ENCODE measurements at places on chromosomes 12 and 14. TPM values are rescaled to one million over a fixed set of nuclear protein-coding genes. Genes with fewer than 3 reads are reported as not detected.

GRCh38 chr14:97298736-97299135, 501.6 kb downstream of the VRK1 start:
- H3K4me1 ChIP-seq = no peaks in the 10 kb centered on the region
- H3K4me3 ChIP-seq = no peak overlapping the region
- H3K36me3 ChIP-seq = no peaks in the 10 kb centered on the region
- no peak for DNase-seq

DNA sequence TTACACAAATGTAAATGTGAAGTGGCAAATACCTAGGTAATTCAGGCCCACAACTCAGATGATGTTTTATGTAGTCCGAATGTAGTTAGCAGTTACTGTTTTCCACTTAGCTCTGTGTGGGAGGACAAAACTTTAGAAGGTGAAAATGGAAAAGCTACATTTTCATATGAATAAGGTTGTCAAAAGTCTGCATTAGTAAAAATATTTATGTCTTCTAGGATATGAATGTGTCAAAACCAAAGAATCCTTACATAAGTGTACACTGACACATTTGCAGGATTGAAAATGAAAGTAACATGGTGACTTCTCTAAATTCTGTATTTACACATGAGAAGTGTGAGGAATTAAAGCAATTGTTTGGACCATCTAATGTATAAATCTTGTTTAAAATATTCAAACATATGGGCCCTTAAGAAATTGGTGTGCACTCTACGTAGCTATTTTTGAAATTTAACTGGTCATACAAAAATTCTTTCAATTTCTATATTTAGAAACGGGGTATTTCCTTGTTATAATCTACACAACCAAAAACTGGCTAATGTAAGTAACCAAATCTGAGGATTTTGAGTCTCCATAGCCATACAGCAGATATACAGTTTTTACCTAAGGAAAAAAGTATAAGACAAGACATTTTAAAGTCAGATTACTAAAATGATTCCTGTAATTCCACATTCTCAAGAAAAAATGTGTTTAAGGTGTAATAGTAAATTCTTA, 5.4 kb downstream of the CDKN1B start:
- no peaks in the 10 kb centered on the region for H3K4me1 ChIP-seq
- H3K4me3 ChIP-seq = peak overlapping the region; percentile 70
- peak overlapping the region; percentile 100 for H3K27ac ChIP-seq
- H3K27me3 ChIP-seq = no peaks in the 10 kb centered on the region
- no peaks in the 10 kb centered on the region for H3K36me3 ChIP-seq

Gene LHX5
- not detected for total RNA-seq

DNA sequence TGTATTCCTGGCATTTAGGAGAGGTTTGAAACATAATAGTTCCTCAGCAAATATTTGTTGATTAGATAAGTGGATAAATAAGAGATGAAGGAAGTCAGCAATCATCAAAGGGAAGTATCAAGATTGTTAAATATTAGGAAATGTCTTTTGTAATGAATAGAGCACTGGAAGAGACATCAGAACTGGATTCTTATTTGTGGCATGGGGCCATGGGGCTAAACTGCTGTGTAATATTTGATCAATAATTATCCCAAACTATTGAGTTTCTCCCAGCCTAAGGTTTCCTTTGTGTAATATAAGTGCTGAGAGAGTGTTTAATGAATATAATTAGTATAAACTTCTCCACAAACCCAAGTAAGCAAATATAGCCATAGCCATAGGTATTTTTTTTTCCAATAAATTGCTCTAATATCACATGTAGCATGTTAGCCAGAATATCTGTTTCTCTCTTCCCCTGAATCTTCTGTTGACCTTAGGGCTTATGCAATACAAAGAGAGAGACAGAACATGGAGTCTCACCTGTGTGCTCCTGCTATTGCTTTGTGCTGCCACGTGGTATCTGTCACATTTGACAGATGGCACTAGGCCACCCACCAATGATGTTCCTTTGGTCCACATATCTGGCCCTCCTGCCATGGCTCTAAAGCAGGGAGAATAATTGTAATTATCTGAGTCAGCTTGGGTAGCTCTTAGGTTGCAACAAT, 658.7 kb downstream of the SOX5 start:
- no peak overlapping the region for H3K27ac ChIP-seq
- H3K4me3 ChIP-seq = no peak overlapping the region
- H3K4me1 ChIP-seq = no peaks in the 10 kb centered on the region
- H3K36me3 ChIP-seq = no peaks in the 10 kb centered on the region

Gene CRACR2A
- 5.0 TPM for total RNA-seq

Gene WNT1
- not detected for total RNA-seq

- no peaks in the 10 kb centered on the region for H3K4me1 ChIP-seq
- no peak overlapping the region for H3K4me3 ChIP-seq
- H3K36me3 ChIP-seq = no peaks in the 10 kb centered on the region
Observed at GRCh38 chr12:130013771-130014484, 110.1 kb upstream of the TMEM132D start.

DNA sequence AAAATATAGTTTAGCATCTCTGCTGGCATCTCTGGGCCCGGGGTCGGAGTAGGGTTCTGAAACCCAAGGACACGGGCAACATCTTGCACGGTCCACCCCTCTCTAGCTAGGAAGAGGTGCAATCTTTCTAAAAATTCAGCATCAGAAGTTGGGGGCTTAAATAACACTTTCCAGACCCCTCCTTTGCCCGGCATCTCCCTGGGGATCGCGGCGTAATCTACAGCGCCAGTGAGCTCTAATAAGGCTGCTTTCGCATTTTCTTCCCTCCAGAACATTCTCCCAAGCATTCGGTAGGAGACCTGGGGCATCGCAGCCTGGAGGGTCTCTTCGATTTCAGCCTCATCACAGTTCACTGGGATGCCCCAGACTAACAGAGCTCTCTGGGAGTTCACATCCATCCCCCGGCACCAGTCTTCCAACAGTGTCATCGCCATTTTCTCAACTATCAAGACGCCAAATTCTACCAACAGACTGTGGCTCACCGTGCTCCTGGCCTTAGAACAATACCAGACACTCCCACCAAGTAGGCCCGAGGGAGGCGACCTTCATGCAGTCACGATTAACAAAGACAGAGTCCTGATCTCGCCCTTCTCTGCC, 880 bp downstream of the PNMA1 start:
- peak overlapping the region; percentile 96 for H3K27ac ChIP-seq
- H3K36me3 ChIP-seq = no peaks in the 10 kb centered on the region
- no peaks in the 10 kb centered on the region for H3K4me1 ChIP-seq
- DNase-seq = no peak
- no peaks in the 10 kb centered on the region for H3K27me3 ChIP-seq

GRCh38 chr12:45232146-45232755, 16.4 kb downstream of the ANO6 start:
- no peaks in the 10 kb centered on the region for H3K27me3 ChIP-seq
- no peaks in the 10 kb centered on the region for H3K36me3 ChIP-seq

DNA sequence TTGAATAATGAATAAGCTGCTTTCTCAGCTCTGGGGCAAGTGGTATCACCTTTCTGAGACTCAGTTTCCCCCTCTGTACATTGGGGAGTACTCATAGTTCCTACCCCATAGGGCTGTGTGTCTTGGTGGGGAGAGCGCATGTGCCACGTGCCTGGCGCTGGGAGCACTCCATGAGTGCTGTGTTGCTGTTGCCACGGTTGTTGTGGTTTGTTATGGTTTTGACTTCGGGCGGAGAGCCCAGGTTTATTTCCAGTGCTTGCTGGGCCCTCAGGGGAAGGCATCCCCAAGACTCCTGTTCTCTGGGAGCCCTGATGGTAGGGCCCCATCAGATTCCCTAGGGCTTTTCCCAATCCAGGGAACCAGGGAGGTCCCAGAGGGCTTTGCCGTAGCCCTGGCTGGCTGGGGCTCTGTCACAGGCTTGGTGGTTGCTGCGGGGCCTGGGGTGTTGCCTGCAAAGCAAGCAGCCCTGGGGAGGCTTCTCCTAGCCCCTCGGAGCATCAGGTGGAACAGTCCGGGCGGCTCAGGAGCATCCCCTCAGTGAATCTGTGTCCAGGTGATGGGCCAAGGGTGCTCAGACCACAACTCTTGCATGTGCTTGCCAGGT, 18.6 kb downstream of the SH2B3 start:
- no peak overlapping the region for H3K4me3 ChIP-seq
- no peak overlapping the region for H3K27ac ChIP-seq
- H3K4me1 ChIP-seq = no peaks in the 10 kb centered on the region
- H3K36me3 ChIP-seq = no peaks in the 10 kb centered on the region
- DNase-seq = no peak

GRCh38 chr12:52082988-52083637, 3.6 kb downstream of the SMIM41 start:
- no peak overlapping the region for H3K4me3 ChIP-seq
- peak; percentile 69 for DNase-seq
- H3K27ac ChIP-seq = peak overlapping the region; percentile 71
- peaks cover 9% of the 10 kb centered on the region for H3K4me1 ChIP-seq
- H3K27me3 ChIP-seq = no peaks in the 10 kb centered on the region

Gene RPL10L
- total RNA-seq = not detected

Gene NKX2-1
- total RNA-seq = not detected

Gene STAC3
- 2.8 TPM for total RNA-seq

Gene BHLHE41
- total RNA-seq = 5.4 TPM

DNA sequence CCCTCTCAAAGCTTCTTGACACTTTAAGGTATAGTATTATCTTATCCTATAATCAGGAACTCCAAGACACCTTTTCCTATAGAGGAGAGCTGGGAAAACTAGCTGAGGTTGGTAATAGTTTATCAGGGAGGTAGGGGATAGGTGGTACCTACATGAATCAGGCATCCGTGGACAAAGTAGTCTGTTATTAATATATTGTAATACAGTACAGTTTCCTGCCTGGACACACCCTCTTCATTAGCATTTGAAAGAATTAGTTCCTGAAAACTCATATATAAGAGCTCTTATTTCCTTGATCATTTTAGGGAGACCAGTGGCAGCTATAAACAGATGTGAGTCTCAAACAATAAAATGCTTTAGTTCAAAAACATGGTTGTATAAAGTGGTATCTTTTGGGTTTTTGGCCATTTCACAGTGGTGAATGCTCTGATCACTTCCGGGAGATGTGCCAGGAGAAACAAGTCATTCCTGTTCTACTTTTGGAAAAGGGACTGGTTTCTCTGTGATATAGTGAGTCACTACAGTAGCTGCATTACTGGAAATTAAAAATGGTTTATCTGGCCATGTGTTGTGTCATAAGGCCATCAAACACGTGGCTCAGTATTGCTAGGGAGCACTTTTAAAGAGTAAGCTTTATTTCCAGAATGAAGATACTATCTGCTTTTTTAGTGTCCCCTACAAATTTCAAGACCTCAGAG, 98.1 kb downstream of the KLRB1 start:
- H3K4me1 ChIP-seq = no peaks in the 10 kb centered on the region
- no peaks in the 10 kb centered on the region for H3K36me3 ChIP-seq
- no peak for DNase-seq
- H3K4me3 ChIP-seq = no peak overlapping the region
- no peak overlapping the region for H3K27ac ChIP-seq

DNA sequence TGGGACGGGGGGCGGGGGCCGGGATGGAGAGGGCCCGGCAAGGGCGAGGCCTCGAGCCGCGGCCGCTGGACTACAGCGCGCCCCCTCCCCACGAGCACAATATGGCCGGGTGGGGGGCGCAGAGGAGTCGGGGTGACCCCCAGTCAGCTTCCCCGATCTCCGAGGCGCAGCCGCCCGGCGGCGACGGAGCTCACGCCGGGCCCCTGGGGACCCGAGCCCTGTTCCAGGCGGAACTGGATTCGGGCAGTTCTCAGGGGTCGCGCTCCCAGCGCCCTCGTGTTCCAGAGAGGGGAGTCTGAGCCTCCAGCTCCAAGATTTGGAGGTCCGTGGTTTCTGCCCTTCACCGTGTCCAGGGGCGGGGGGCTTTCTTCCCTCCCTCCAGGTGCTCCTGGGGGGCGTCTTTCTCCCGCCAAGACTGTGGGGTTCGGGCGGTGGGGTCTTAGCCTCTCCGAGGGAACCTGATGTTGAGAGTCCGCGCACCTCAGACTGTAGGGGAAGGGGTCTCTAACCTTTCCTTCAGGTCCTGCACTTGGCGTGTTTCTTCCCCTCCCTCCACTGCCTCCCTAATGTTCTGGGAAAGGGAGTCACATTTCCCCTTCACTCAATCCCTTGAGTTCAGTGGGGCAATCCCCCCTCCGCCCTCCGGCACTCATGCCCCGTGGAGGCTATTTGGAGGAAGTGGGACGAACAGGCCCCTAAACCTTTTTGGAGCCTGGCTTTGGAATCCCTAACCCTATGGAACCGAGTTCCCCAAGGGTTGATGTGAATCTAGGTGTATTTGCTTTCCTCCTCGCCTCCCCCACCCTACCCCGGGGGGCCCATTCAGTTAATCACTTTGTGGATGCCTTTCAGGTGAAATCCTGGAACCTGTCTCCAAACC, 584 bp downstream of the ACVR1B start:
- no peaks in the 10 kb centered on the region for H3K4me1 ChIP-seq
- peak overlapping the region; percentile 98 for H3K4me3 ChIP-seq
- H3K36me3 ChIP-seq = no peaks in the 10 kb centered on the region
- DNase-seq = peak; percentile 30
- H3K27ac ChIP-seq = peak overlapping the region; percentile 92

Gene TRMT61A
- total RNA-seq = 11.8 TPM

- no peaks in the 10 kb centered on the region for H3K27me3 ChIP-seq
- no peak overlapping the region for H3K27ac ChIP-seq
- no peak overlapping the region for H3K4me3 ChIP-seq
- no peak for DNase-seq
Observed at GRCh38 chr14:22227084-22227483, 361.9 kb downstream of the DAD1 start.

GRCh38 chr12:87784350-87784749, 244.9 kb downstream of the C12orf50 start:
- no peaks in the 10 kb centered on the region for H3K36me3 ChIP-seq
- H3K27me3 ChIP-seq = no peaks in the 10 kb centered on the region
- no peak for DNase-seq
- no peaks in the 10 kb centered on the region for H3K4me1 ChIP-seq

Data from uterus (tissue), 4 donors.